Bronchial epithelial cell (primary cell): ENCODE measurements at places on chromosomes 5 and 9. TPM values are rescaled to one million over a fixed set of nuclear protein-coding genes. Genes with fewer than 3 reads are reported as not detected.
A peak's percentile ranks its signal among the peaks of the same experiment; 100 is the strongest.

GRCh38 chr5:9338796-9339195 lies 207.1 kb downstream of the SEMA5A start:
- DNase-seq = no peak

DNA sequence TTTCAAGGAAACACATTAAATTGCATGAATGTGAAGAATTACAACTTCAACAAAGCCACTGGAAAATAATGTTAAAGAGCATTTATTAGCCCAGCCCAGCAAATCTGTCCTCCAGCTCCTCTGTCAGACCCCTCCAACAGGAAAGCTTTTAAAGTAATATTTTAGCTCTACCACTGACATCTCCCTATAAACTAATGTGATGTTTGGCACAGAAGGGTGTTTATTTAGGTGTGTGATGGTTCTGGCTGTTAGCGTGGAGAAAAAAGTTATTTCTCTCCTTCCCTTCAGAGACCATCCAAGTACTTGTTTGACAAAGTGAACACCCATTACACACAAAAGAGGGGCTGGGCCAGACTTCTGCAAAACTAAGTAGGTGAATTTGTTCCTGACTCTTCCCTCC lies 111.9 kb upstream of the TARS1 start:
- DNase-seq = no peak

GRCh38 chr9:101226803-101227202 lies 158.0 kb downstream of the BAAT start:
- DNase-seq = no peak

DNA sequence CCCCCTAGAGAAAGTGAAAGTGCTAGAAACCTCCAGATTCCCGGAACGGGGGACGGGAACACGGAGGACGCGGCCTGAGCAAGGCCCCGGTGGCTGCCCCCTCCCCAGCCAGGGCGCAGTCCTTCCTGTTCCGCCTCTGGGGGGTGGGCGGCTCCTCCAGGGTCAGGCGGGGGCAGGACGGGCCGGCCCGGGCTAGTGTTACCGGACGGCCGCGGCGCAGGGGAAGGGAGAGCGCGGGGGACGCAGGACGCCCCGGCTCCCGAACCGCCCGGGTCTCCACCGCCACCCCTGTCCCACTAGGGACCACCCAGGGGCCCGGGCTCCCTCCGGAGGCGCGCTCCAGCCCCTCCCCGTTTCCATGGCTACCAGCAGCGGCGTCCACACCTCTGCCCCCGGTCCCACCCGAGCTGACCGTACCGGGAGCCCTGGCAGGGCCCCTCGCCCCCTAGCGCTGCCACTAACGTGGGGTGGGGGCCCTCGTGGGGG lies 579 bp downstream of the SLC12A7 start:
- DNase-seq = no peak

- DNase-seq = peak; percentile 76
Measured at GRCh38 chr5:57499262-57500050, 16.8 kb upstream of the ACTBL2 start.

DNA sequence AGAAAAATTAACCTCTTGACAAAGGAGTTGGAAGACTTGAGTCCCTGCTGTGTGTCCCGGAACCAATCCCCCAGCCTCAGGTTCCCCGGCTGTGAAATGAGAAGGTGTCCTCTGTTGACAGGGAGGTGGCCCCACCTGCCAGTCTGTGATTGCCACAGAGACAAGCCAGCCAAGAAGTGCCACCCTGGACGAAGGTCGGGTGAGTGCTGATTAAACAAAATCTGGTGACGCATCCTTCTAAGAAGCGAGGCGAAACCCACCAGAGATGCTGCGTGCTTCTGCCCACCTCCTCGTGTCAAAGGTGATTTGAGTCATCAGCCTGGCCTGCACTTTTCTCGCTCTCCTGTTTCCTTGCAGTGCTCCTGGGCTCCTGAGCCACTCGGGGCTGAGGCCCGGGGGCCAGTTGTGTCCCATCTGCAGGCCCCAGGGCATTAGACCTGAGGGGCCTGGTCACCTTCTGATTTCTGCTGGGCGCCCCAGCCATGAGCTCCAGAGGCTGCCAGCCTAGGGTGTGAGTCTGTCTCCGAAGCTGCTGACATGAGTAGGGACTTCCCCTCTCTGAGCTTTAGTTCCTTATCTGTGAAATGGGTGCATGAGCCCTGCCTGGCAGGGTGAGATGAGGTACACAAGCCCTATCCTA lies 28.7 kb downstream of the NEK6 start:
- no peak for DNase-seq

DNA sequence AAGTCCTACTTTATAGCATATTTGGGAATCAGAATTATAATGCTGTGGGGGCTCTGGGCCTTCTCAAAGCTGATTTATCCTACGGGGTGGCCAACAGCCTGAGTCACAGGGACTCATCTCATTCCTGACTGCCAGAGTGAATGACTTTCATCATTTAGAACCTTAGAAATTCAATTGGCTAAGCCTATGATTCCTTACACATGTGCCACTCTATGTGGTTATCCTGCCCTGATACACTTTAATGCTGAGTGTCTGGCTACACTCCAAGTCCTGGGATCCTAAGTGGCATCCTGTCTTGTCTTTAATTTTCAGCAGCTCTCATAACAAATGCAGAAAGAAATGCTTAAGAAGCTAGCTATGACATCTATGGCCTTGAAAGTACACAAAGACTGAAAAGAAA lies 75.2 kb upstream of the FREM1 start:
- no peak for DNase-seq

DNA sequence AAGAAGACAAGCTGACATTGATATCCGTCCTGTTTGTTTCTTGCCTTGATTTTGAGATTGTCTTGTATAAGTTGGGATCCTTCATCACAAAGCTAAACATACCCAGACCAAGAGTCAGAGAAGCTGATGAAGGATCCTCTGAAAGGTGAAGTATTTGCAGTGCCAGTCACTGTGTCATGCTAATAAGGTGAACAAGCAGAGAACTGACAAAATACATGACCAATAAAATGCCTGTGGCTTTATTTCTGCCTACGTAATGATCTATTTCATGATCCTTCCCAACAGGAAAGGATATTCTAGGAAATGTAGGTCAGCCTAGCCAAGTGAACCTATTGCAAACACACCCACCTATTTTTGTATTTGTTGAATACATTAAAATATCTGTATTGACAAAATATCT lies 351.3 kb upstream of the CDH9 start:
- no peak for DNase-seq

GRCh38 chr5:180291234-180291940 lies 496 bp downstream of the MAPK9 start:
- DNase-seq = no peak

The OR1K1 gene
- not detected in 2 replicates for total RNA-seq

The PLCXD3 gene
- total RNA-seq = not detected in 2 replicates

The DAPK1 gene
- total RNA-seq = 0.64 and 0.79 TPM in 2 replicates

The PCDHGA11 gene
- total RNA-seq = 1.6 and 3.2 TPM in 2 replicates

The PTPRD gene
- 2.9 and 10.9 TPM in 2 replicates for total RNA-seq

The CCL28 gene
- total RNA-seq = 1.0 and 1.6 TPM in 2 replicates

The ARSB gene
- total RNA-seq = 1.4 and 1.8 TPM in 2 replicates
